T-helper 1 cell (primary cell): ENCODE measurements at places on chromosomes 6 and 20.

GRCh38 chr6:91812596-91813274, 1225.9 kb upstream of the MAP3K7 start:
- no peak for DNase-seq

DNA sequence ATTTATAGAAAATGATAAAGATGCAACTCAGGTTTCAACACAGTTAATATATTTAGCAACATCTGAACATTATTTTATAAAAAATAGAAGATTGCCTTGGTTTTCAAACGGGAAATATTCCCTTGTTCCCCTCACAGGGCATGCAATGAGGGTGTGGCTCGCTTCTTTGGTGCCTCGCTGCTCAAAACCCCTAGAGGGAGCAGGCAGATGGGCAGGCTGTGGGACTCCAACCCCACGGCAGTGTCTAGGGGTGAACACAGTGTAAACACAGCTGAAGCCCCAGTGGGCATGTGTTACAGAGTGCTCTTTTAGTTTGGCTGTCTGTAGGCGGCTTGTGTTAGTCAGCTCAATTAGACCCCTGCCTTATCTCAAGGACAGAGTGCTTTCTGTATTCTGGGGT, 560.8 kb upstream of the IMPG1 start:
- no peak for DNase-seq

DNA sequence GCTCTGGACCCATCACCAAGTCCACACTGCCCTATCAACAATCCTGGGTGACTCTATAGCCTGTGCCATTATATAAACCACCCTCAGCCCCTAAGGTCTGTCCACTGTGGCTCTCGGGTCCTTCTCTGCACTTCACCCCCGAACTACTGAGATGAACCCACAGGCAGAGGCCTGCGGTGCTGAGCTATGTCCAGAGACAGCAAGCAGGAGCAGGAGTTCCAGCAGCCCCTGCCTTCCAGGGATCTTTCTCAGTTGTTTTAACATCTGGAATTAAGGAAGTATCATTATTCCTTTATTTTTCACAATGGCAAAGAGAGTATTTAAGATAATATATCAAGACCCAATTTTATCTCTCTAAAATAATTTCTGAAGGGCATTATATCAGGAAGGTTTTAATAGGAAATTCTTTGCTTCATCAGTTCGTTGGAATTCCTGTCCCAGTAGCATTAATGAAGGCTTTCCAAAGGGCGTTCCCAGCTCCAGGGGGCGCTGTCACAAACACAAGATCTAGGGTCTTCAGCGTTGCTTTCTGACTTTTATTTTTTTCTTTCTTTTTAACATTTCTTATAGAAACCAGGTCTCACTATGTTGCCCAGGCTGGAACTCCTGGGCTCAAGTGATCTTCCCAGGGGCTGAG, 27.3 kb downstream of the RRBP1 start:
- no peak for DNase-seq

- no peak for DNase-seq
Measured at GRCh38 chr6:140440223-140440835, 1065.9 kb upstream of the CITED2 start.

DNA sequence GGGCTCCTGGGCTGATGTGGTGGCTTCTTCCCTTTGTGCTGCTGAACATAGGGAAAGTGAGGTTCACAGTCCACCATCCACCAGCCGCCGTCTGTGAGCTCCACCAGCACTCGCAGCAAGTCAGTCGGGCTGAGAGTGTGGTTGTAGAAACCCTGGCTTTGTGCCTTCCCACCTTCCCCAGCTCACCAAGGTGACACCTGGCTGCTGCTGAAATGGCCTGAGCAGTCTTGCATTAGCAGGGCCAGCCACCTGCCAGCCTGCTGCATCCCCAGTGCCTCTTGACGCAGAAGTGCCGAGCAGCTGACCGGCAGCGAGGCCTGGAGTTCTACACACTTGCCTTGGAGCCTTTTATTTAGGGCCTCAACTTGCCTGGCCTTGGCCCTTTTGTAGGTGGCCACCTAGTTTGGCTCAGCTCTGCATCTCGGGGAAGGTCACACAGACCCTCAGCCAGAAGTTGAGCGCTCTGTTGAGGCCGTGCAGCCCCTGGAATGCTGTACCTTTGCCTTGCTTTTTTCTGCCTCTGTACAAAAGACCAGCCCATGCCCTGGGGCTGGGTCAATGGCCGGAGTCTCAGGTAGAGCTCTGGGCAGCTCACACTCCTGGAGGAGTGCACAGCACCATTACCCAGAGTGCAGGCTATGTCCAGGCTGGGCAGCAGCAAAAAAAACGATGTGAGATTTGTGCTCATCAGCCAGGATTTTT, 76.5 kb downstream of the PTPN1 start:
- DNase-seq: no peak

- no peak for DNase-seq
Measured at GRCh38 chr6:164097551-164098398, 683.3 kb downstream of the QKI start.

- no peak for DNase-seq
Measured at GRCh38 chr6:142385352-142385751, 83.5 kb downstream of the ADGRG6 start.

GRCh38 chr6:135141728-135142127, 39.4 kb upstream of the MYB start:
- no peak for DNase-seq

DNA sequence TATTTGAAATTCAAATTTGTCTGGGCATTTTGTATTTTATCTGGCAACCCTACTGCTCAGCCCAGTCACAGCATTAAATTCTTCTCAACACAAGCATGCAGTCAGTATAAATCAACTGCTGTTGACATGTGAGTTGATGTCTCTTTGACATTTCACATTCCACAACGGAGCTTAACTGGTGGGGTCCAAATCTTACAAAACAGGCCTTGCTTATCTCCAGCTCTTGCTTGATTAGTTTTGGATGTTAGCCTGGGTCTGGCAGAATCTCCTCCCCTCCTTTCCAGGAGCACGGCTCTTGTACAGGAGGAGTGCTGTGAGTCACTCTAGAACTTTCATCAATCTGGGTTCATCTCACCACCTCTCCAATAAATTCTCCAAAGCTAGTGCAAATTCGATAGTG, 80.8 kb upstream of the PHACTR1 start:
- no peak for DNase-seq

- DNase-seq: no peak
Measured at GRCh38 chr6:95551678-95552324, 25.5 kb upstream of the MANEA start.

- no peak for DNase-seq
Measured at GRCh38 chr6:105757512-105758200, 328.5 kb upstream of the PRDM1 start.

- DNase-seq: no peak
Measured at GRCh38 chr6:64330694-64331307, 695.2 kb downstream of the PHF3 start.

GRCh38 chr20:21539512-21539911, 25.6 kb upstream of the NKX2-2 start:
- no peak for DNase-seq

- DNase-seq: no peak
Measured at GRCh38 chr6:32659856-32660595, 6.4 kb downstream of the HLA-DQB1 start.
